ENCODE measurements at places on chromosomes 3 and 15. TPM values are rescaled to one million over a fixed set of nuclear protein-coding genes. Genes with fewer than 3 reads are reported as not detected.

The STAB1 gene
- total RNA-seq: 1.6 TPM

The CD47 gene
- 152 TPM for total RNA-seq

The SERPINI1 gene
- total RNA-seq: 4.5 TPM

The ACSBG1 gene
- total RNA-seq: under 0.01 TPM

The SERF2 gene
- total RNA-seq: 934 TPM

The ENTPD3 gene
- total RNA-seq: not detected

The ASB14 gene
- not detected for total RNA-seq

The SPATA12 gene
- total RNA-seq: 0.15 TPM

The NCEH1 gene
- total RNA-seq: 14.4 TPM

The CCR3 gene
- total RNA-seq: 0.33 TPM

The ARL6IP5 gene
- 163 TPM for total RNA-seq

The ANKUB1 gene
- not detected for total RNA-seq

The GOLGA6L4 gene
- total RNA-seq: 3.6 TPM
